ENCODE measurements at places on chromosomes 7 and 10.

DNA sequence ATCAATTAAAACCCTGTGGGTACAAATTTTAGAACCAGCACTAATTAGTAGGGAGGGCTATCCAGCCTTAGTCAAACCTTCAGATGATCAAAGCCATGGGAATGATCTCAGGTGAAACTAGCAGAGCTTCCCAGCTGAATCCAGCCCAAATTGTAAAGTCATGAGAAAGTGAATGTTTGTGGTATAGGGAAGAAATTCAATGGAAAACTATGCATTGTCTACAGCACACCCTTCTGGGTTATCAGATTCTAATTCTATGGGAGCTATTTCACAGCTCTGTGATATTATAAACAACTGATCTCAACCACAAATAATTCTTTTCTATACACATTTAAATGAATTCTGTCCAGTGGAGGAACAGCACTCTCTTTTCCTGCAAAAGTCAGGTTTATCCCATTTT lies 24.6 kb upstream of the BMPER start:
- no peak for DNase-seq

DNA sequence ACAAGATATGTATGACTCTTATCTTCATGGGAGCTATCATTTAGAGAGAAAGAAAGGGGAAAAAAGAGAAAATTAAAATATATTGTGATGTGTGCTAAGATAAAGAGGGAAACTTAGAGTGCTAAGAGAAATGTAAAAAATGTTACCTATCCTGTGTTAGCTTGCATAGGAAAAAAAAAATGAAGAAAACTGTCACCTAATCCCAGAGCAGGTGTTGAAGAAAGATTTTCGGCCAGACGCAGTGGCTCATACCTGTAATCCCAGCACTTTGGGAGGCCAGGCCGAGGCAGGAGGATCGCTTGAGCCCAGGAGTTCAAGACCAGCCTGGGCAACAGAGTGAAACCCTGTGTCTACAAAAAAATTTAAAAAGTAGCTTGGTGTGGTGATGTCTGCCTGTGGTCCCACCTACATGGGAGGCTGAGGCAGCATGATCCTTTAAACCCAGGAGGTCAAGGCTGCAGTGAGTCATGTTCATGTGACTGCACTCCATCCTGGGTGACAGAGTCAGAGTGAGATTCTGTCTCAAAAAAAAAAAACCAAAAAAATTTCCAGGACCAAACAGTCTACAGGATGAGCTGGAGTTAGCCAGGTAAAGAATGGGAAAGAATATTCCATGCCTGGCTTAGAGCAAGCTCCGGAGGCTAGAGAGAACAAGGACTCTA lies 2.4 kb upstream of the MKLN1 start:
- DNase-seq = no peak

DNA sequence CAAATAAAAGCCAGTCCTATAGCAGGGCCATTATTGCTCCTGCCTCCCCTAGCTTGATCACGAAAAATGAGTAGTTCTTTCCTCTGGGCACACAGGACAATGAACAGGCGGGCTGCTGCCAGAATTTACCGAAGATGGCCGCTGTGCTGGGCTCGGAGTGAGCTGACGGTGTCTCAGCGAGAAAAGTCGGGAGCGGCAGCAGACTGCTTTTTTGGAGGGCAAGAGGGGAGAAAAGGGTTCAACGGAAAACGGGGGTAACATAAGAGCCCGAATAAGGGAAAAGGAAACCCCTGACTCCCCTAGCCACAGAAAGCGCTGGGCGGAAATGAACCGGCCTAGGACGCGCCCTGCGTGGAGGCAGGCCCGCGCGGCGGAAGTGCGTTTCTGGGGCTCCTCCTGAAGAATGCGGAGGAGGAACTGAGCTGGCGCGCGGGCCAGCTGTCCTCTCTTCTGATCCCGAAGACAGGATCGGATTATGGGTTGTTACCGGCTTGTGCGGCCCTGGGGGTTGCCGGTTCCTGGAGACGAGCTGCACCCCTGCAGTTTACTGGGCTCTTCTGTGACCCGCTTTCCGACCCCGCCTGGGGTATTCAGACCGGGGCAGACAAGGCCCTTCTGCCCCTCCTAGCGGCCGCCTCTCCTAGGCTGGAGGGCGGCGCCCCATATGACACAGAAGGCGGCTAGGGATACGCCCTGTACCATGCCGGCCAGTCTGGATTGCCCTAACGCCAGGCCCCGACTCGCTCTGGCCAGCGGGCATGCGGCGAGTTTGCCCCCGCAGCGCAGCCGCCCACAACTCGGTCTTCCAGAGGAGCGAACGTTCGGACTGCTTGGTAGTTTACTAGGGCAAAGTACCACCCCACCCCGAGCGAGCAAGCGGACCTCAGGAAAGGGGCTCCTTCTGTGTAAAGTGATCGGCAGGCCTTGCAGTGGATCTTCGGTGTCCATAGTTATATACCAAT lies 30.1 kb upstream of the KMT2E start:
- DNase-seq = peak; percentile 55

GRCh38 chr7:133102276-133103060 lies 20.6 kb upstream of the CHCHD3 start:
- no peak for DNase-seq

GRCh38 chr7:68505721-68506120 lies 1092.6 kb upstream of the AUTS2 start:
- DNase-seq = no peak

- no peak for DNase-seq
Measured at GRCh38 chr10:46094931-46095750, 49.1 kb upstream of the MSMB start.

GRCh38 chr7:100567031-100567730 lies 6.5 kb downstream of the SAP25 start:
- DNase-seq = no peak

GRCh38 chr10:124119946-124120345 lies 26.5 kb upstream of the CHST15 start:
- no peak for DNase-seq

- DNase-seq = no peak
Measured at GRCh38 chr10:124279298-124279697, 139.4 kb downstream of the OAT start.

- no peak for DNase-seq
Measured at GRCh38 chr10:73296946-73297345, 44.5 kb upstream of the MRPS16 start.

- no peak for DNase-seq
Measured at GRCh38 chr7:26193432-26194207, 6.9 kb downstream of the HNRNPA2B1 start.

DNA sequence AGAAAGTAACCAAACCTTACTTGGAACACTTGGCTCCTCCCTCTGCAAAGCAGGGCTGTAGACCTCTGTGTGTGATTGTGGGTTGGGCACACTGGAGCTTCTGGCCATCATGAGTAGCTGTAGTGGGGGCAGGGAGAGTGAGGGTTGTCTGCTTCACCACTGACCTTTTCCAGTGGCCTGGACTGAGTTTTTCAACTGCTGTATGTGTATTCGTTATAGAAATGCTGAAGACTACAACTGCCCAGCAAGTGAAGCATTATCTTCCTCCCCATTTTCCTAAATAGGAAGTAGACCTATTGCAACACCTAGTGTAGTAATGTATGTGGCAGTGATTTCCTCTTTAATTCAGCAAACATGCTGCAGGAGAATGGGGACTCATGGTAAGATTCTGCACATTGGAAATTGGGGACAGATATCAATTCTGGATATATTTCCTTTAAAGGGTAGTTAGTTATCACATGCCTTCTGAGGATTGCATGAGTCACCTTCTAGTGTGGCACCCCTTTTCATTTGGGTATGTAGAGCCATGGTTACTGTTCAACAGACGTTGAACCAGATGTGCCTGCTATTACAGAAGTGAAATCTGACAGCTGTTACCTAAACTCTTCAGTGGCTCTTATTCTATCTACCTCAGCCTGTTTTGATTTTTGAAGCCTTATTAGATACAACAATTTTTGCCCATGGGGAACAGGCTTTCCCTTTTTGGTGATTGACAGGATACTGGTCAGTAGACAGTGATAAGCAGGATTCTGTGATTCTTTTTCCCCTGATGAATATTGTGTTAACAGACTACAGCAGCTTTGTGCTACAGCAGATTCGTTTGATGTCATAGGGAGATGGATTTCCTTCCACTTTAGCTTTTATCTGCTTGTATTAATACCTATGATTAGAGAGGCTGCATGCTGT lies 130.9 kb downstream of the SND1 start:
- DNase-seq = no peak

GRCh38 chr7:115911465-115911864 lies 119.1 kb downstream of the TFEC start:
- DNase-seq = no peak

DNA sequence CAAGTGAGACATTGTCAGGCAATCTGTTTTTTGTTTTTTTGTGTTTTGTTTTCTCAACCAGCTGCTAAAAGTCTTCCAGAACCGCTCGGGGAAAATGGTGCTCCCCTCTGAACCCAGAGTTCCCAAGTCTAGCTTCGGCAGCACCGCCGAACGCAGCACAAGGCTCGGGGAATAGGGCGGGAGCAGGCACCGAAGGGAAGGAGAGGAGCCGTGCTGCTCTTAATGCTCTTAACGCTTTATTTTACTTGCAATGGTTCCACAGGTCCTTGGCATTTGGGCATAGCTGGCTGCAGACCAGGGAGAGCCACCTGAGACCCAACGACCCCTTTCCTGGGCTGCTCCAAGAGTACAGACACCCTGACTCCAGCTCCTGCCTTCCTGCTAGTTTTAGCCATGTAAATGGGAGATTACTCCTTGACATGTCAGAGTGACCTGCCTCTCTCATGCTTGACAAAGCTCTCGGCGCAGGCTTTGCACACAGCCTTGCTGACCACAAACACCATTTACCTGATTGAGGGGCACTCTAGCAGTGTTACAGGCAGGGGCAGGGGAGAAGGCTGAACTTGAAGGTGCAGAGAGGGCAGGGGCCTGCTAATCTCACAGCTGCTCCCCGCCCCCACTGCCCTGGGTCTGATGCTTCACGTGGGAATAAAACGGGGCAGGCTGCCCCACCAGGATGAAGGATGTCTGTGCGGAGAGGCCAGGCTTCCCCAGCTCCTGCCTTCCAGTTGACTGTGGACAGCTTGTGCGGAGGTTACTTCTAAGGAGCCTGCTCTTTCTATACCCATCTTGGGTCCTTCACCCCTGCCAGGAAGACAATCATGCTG lies 58.6 kb upstream of the EFCAB10 start:
- DNase-seq = no peak

DNA sequence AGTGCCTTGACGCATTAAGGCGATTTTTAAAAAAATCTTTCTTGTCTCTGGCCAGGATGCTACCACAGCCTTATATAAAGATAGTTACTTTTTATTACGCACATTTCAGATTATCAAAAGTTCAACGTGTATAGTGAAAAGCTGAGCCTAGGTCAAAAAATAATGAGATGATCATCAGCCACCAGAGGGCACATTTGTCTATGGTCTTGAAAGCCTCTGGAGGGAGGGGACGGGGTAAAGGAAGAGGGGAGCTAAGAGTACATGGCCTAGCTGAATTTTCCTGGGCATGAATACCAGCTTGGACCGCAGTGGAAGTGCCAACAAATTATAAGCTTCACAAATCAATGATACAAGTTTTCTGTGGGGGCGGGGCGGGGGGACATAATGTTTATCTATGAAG lies 285.9 kb upstream of the SMIM30 start:
- no peak for DNase-seq

DNA sequence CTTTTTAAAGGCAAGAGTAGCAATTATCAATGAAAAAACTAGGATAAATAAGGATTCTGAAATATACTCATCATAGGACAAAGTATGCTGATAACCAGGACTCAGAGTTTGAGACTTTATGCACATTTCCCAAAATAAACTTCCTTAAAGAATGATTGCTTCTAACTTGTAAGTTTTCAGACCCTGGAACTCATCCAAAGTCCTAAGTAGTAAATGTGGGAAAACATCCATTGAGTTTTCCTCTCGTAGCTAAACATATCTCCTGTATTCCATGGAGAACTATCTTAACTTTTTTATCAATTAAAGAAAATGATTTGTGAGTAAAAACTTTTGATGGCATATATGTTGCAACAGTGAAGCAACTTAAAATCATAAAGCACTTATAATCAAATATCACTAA lies 285.2 kb upstream of the KLF6 start:
- no peak for DNase-seq

- no peak for DNase-seq
Measured at GRCh38 chr7:102856036-102856435, 56.8 kb upstream of the LRRC17 start.

- no peak for DNase-seq
Measured at GRCh38 chr10:6219494-6219836, 16.7 kb downstream of the PFKFB3 start.

DNA sequence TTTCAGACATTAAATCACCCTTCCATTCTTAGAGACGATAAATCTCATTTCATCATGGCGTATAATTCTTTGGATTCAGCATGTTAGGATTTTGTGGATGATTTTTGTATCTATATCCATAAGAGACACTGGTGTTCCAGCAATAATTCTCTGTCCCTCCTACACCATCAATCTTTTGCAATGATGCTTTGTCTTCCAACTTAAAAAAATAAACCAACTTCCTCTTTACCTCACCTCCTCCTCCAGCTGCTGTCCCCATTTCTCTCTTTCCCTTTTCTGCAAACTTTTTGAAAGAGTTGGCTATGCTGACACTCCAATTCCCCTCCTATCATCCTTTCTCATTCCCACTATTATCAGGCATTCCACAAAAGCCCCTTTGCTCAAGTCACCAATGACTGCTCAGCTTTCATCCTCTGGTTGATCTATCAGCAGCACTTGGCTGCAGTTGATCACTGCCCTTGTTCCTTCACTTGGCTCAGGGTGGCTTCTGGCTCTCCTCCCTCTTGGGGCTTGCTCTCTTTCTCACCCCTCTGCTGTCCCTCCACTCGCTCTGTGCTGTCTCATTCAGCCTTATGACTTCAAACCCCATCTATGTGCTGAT lies 130.0 kb downstream of the ARHGAP22 start:
- no peak for DNase-seq

GRCh38 chr10:15363031-15363430 lies 8.1 kb downstream of the FAM171A1 start:
- no peak for DNase-seq

DNA sequence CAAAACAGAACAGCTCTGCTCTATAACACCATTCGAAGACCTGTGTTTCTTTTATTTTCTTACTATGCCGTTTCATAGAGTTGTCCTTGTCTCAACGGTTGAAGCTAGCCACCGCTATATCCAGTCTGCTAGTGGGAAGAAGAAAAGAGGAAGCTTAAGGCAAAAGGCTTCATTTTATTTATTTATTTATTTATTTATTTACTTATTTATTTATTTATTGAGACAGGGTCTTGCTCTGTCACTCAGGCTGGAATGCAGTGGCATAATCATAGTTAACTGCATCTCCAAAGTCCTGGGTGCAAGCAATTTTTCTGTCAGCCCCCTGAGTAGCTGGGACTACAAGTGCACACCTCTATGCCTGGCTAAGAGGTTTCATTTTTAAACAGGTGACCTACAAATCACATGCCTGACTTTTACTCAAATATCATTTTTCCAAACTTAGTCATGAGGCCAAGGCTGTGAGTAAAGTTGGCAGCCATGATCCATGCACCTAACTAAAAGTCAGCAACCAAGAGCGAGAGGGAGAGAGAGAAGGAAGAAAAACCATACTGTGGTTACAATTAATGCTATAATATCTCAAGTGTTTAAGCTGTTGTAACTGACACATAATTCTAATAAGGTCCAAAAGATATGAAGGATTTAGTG lies 1305.3 kb upstream of the LRRTM3 start:
- DNase-seq = no peak
